H54 (cell line): ENCODE measurements at places on chromosomes 3 and 15.

DNA sequence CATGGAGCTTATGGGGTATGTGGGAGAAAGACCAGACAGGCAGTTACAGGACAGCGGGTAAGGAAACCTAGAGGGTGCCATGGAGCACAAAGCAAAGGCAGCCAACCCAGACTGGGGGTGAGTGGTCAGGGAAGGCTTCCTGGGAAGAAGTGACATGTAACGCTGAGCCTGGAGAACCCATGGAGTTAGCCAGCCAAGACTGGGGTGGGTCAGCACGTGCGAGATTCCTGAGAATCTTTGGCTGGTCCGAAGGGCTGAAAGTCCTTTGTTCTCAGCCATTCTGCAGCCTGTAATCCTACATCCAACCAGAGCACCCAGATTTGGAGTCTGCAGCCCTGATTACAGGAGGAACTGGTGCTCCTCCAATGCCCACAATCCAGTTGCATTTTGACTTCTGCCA is 120.1 kb upstream of the WNT5A start:
- DNase-seq: no peak

- DNase-seq: no peak
These were observed 61.9 kb downstream of the SMAD3 start for GRCh38 chr15:67127331-67127664.

GRCh38 chr3:190696777-190697501 is 165.6 kb downstream of the GMNC start:
- DNase-seq: no peak

DNA sequence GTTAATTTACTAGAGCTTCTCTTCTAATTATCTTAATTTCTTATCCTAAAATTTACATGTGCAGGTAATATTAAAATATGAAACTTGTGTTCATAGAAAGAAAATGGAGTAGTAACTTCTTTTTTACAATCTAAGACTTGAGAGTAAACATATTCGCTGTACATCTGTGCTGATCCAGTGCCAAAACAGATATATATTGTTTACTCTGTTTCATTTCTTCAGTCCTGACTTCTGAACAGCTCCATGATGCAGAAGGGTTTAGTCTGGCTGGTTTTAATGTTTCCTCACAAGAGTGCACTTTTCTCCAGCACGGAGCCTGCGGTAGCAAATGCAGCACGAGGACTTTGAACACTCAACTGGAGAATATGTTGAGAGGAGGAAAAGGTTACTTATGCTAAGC is 306.8 kb downstream of the EPHA3 start:
- DNase-seq: no peak

DNA sequence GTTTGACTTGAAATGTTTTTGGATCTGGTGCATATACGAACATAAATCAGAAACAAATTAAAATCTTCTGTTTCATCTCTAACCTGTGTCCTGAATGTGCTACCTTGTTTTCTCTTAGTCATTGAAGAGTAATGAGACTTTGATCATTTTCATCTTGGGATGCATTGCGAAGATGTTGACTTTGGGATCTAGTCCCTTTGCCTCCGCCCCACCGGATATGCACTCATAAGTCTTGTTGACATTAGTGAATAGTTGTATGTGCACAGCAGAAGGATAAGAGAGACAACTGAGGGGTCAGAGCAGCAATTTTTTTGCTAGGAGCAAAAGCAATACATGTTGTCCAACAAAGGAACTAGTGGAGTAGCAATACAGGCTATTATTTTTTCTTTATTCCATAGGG is 35.9 kb upstream of the SPRED1 start:
- no peak for DNase-seq

- no peak for DNase-seq
These were observed 245.2 kb downstream of the NR1D2 start for GRCh38 chr3:24190256-24190655.

DNA sequence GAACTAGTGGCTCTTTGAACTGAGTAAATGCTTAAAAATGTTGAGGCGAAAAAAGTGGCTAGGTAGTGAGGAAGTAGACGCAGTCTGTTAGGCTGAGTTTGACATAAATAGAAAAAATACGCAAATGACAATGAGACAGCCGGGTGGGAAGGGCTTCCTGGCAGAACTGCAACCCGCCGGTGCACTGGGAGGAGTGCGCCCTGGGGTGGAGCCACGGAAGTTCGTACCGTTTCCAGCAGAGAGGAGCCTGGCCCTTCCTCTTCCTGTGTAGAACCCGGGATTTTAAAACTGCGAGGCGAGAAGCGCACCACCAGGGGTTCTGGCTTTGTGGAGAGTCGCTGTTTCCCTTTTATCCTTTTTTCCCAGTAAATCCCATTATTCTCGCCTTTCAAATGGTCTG is 602.6 kb downstream of the PYDC2 start:
- DNase-seq: no peak

DNA sequence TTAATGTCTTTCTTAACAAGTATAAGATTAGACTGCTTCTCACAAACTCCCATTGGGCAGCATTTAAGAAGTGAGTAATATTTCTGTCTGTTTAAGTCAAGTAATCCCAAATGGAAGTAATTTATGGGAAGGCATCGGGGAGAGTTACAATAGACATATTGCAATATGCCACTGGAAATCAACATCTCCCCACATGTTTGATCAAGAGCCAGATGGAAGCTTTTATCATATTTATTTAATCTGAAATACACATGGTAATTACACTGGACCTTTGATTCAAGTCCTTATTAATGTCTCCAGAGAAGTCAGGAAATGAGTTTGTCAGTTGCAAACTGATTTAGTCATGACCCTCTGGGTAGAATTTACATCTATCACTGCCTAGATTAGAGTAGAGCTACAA is 943.8 kb downstream of the VGLL3 start:
- no peak for DNase-seq

GRCh38 chr3:69776289-69776688 is 37.0 kb downstream of the MITF start:
- DNase-seq: no peak

GRCh38 chr3:103295974-103296570 is 861.3 kb downstream of the ZPLD1 start:
- DNase-seq: no peak

DNA sequence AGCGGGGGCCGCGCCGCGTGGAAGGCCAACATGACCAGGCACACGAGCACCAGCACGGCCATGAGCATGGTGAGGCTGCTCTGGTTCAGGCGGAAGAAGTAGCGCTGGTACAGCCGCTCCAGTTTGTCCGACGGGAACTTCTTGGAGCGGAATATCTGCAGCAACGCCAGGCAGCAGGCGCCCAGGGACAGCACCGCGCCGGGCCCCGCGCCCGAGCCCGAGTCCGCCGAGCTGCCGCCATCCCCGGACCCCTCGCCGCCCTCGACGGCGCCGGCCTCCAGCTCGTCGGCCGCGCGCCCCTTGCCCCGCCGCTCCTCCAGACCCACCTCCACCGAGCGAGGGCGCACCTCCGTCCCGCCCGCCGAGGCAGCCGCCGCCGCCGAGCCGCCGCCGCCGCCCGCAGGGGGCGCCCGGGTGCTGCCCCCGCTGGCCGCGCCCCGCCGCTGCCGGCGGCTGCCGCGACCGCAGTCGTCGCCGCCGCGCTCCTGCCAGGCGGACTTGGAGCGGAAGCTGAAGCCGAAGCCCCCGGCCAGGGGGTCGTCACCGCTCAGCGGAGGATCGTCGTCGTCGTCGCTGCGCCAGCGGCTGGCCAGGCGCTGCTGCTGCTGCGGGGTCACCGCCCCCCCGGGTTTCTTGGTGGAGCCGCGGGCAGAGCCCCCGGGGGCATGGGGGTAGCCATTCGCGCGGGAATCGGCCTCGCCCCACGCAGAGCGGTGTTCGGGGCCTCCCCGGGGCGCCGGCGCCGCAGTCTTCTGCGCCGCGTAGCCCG is 957 bp downstream of the ADCY5 start:
- no peak for DNase-seq

DNA sequence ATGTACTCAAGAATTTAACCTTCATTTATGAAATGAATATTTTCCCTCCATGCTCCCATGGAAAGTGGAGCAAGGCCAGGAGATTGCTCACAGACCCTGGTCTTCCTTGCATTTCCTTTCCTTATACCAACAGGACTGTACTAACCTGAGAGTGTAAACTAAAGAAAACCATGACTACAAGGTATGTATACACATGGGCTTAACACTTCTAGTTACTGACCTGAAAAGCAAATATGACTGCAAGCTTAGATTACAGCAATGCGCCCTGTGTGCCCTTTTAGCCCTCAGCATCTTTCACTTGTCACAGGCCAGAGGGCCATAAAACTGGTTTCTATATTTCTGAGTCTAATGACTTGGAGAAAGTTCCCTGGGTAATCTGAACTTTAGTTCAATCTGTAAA is 52.1 kb downstream of the NEK10 start:
- DNase-seq: no peak

GRCh38 chr3:146561879-146562278 is 17.5 kb upstream of the PLSCR1 start:
- DNase-seq: no peak

GRCh38 chr15:83339396-83339795 is 54.9 kb upstream of the BNC1 start:
- DNase-seq: no peak

DNA sequence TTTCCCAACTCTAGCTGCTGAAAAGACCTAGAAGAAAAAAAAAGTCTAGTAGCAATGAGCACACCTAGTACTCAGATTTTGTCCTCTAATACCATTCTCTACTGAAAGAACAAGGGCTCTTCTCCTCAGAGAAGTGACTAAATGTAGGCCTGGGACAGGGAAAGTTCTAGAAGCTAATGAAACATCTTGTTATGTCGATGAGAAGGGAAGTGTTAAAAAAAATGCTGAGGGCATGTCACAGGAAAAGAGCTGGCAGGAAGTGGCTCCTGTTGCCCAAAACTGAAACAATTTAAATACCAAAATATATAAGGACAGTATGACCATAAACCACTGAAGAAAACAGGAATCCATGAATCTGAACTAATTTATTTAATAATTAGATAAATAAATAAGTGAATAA is 581.4 kb upstream of the TBL1XR1 start:
- no peak for DNase-seq

DNA sequence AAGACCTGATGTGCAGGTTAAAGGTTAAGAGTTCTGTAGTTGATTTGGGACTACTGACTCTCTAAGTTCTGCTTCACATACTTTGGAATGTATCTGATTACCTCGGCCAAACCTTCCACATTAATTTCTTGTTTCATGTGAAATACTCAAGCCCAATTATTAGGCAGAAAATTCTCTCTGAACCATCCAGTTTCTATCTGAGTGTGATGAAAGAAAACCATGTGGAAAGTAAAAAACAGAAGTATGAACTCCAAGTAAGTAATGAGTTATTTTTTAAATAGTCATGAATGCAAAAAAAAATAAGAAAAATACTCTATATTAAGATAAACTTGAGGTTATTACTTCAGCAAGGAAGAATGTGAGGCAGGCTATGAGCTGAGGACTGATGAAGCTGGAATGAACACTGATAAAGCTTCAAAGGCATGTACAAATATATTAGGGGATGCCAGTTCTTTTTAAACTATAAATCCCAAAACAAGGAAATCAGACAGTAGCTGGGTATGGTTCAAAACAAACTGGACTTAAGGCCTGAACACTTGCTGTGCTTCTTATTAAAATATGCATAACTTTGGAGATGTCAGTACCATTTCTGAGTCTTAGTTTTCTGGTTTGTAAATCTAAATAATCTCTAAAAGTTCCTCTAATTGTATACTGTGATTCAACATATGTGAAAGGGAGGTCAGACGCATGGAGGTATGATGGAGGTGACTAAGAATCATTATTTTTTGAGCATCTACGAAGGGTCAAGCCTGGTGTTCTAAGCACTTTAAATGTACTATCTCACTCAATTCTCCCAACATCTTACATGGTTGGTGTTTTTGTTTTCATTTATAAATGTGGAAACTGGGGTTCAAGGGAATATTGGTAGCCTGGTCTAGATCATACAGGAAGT is 59.6 kb downstream of the COL6A6 start:
- no peak for DNase-seq

- peak; percentile 48 for DNase-seq
These were observed 62.8 kb upstream of the MEX3B start for GRCh38 chr15:82108489-82109078.

DNA sequence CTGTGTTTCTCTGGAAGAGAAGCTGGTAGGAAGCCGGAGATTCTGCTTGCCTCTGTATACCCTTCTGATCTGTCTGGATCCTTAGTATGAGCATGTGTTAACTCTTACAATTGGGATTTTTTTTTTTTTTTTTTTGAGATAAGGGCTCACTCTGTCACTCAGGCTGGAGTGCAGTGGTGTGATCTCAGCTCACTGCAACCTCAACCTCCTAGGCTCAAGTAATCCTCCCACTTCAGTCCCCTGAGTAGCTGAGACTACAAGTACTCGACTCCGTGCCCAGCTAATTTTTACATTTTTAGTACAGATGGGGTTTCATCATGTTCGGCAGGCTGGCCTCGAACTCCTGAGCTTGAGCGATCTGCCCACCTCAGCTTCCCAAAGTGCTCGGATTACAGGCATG is 44.5 kb downstream of the RPN1 start:
- DNase-seq: no peak

GRCh38 chr3:20302766-20303165 is 116.8 kb upstream of the SGO1 start:
- no peak for DNase-seq

GRCh38 chr3:50120364-50121071 is 31.8 kb downstream of the RBM5 start:
- DNase-seq: no peak

- peak; percentile 63 for DNase-seq
These were observed 18.5 kb downstream of the PAK2 start for GRCh38 chr3:196757876-196758739.

DNA sequence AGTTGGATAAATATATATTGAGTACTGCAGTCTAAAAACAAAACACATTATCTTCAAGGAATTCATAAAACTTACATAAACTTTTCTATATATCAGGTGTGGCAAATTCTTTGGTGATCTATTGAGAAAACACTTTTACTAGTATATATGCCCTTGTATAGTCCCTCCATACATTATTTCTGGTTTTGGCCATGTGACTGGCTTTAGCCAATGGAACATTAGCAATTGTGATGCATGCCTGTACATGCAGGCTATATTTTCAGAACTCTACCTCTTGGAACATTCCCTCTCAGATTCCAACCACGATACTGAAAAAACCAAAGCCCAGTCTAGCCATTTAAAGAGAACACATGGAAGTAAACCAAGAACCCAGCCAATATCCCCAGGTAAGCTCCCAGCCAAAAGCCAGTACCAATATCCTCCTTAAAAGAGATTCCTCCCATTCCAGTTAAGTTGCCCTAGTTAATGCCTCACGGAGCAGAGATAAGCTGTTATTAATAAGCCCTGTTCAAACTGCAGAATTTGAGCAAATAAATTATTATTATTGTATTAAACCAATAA is 152.8 kb downstream of the NEK10 start:
- no peak for DNase-seq

DNA sequence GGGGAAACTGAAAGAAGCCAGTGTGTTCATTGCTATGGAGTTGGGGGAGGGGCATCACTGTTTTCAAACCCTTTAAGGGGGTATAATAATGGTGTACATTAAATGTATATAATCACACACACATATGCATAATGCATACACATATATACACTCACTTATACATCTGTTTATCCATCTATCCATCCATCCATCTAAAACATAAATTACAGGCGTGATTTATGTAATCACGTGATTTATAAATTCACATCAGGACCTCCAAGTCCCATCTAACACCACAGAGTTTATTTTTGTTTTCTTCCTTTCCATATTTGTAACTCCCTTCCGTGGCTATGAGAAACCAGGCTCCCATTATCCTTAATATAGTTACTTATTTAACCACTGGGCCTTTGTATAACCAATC is 39.8 kb downstream of the GRAMD1C start:
- DNase-seq: no peak
